Right lobe of liver (tissue), 6 donors: ENCODE measurements at places on chromosomes 2 and 18. TPM values are rescaled to one million over a fixed set of nuclear protein-coding genes. Genes with fewer than 3 reads are reported as not detected.

GPR75 gene
- total RNA-seq = 1.2 TPM

LBX2 gene
- total RNA-seq = 2.2 TPM

DNA sequence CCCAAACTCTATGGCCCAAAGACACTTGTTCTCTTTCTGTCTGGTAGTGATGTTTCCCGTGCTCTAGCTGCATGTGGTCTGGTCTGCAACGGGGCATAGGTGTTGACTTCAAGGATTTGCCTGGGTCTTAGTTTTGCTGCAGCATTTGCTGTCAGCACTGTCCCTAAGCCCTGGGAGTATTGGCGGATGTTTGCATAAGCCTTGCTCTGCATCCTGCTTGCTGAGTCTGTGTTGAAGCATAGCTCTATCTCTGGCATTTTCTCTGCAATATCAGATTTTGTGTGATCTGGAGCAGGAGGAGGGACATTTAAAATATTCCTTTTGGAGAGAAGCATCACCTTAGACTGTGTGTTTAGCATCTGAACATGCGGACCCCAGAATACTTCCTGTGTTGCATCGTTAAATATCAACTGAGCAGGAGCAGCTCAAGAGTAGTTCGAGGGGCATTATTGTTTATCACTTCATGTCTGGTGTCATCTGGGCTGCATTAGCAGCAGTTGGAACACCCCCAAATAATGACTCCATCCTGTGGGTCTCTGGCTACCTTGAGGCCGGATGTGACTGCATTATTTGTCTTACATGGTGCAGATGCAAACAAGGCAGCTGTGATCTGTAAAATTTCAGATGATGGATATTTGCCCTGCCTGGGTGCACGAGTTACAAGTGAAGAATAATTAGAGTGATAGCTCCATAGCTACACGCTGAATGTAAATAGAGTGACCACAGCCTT lies 231.7 kb downstream of the TRIB2 start:
- H3K4me1 ChIP-seq = no peaks in the 10 kb centered on the region
- H3K4me3 ChIP-seq = no peak overlapping the region
- no peaks in the 10 kb centered on the region for H3K27me3 ChIP-seq
- no peak for DNase-seq

DNA sequence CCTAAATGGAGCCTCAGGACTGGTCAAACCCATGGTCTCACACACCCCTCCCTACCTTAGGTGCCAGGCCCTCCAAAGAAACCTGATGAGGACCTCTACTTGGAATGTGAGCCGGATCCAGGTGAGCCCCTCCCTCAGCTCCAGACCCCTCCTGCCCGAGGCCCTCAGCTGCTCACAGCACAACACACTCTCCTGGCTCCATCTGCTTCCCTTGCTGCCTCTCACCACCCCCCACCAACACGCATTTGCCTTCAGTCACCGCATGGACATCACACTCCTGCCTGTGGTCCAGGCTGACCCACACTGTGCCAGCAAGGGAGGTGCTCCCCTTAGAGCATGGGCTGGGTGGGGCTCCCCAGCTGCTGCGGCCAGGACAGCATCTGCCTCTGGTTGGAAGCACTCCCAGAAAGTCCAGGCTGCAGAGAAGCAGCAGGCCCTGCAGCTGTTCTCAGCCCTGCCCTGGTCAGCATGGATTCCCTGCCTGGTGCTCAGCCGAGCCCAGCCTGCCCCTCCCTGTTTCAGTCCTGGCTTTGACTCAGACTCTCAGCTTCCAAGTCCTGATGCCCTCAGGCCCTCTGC lies 15.1 kb downstream of the SH2D6 start:
- no peaks in the 10 kb centered on the region for H3K36me3 ChIP-seq
- no peak overlapping the region for H3K4me3 ChIP-seq
- no peak for DNase-seq
- H3K4me1 ChIP-seq = no peaks in the 10 kb centered on the region
- H3K27ac ChIP-seq = no peak overlapping the region

DNA sequence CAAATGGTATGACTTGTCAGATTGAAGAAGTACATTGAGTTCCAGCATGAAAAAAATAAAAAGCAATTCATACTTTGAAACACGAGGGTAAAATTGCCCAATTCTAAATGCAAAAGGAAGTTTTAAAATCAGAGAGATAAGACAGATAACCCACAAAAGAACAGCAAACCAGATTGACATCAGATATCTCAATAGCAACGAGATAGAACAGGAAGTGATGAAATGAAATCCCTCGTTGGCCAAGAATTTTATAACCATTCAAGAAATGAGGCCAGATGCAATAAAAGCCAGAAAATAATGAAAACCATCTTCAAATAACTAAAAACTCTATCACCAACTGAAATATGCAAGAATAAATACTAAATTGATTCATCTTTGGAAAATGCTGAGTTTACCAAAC lies 172.8 kb downstream of the CD226 start:
- H3K36me3 ChIP-seq = no peaks in the 10 kb centered on the region
- H3K4me3 ChIP-seq = no peak overlapping the region
- no peak for DNase-seq

DNA sequence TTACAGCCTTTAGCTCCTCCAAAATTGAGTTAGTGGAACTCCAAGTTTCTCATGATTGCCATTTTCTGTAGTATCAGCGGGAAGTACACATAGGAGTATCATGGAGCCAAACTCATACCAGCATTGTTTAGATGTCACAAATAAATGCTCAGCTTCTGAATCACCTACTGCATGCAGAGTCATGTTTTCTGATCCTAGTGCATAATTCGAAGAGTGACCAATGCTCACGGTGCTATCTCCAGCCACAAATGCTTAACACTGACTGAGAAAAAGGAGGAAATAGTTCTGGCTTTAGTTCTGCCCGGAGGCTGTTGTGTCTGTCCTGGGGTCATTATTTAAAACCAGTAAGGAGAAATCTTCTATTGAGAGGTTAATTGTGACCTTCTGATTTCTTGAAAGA lies 45.4 kb upstream of the LRATD1 start:
- no peaks in the 10 kb centered on the region for H3K36me3 ChIP-seq
- no peak overlapping the region for H3K4me3 ChIP-seq
- no peaks in the 10 kb centered on the region for H3K4me1 ChIP-seq
- H3K27ac ChIP-seq = no peak overlapping the region
- no peak for DNase-seq

GRCh38 chr2:238015705-238016104 lies 45.1 kb upstream of the SCLY start:
- no peak overlapping the region for H3K27ac ChIP-seq
- DNase-seq = no peak
- H3K27me3 ChIP-seq = no peaks in the 10 kb centered on the region
- H3K4me3 ChIP-seq = no peak overlapping the region

GRCh38 chr2:64837925-64838641 lies 151.1 kb upstream of the SLC1A4 start:
- H3K27ac ChIP-seq = no peak overlapping the region
- no peak overlapping the region for H3K4me3 ChIP-seq
- no peaks in the 10 kb centered on the region for H3K27me3 ChIP-seq
- no peaks in the 10 kb centered on the region for H3K36me3 ChIP-seq
- DNase-seq = no peak

FZD7 gene
- 0.62 TPM for total RNA-seq

C2orf92 gene
- total RNA-seq = 3.7 TPM

GRCh38 chr2:159193791-159194190 lies 92.7 kb downstream of the WDSUB1 start:
- H3K27me3 ChIP-seq = no peaks in the 10 kb centered on the region
- H3K4me1 ChIP-seq = no peaks in the 10 kb centered on the region
- no peak overlapping the region for H3K27ac ChIP-seq
- H3K4me3 ChIP-seq = no peak overlapping the region

DNA sequence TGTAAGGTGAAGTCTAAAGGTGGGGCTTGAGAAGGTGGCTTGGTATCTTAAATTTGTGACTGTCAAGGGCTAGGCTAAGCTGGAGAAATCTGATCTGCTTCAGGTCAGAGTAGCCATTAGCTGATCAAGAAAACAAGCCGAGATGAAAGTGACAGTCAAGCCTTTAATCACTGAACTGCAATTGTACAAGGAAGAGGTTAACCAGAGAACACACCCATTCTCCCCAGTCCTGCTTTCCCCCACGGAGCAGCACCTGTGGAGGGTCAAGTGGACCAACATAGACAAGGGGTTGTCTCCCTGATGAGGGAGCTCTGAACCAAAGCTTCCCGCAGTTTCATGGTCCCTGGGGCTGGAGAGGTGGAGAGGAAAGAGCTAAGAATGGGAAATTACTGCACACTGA lies 901.2 kb downstream of the DCC start:
- no peak for DNase-seq
- H3K4me1 ChIP-seq = no peaks in the 10 kb centered on the region
- H3K36me3 ChIP-seq = no peaks in the 10 kb centered on the region
- H3K4me3 ChIP-seq = no peak overlapping the region
- H3K27ac ChIP-seq = no peak overlapping the region
- no peaks in the 10 kb centered on the region for H3K27me3 ChIP-seq

- H3K4me1 ChIP-seq = no peaks in the 10 kb centered on the region
- H3K27ac ChIP-seq = no peak overlapping the region
- H3K36me3 ChIP-seq = no peaks in the 10 kb centered on the region
- no peaks in the 10 kb centered on the region for H3K27me3 ChIP-seq
Measured at GRCh38 chr2:119136093-119136492, 22.5 kb downstream of the C1QL2 start.

GRCh38 chr2:6975988-6976387 lies 58.8 kb downstream of the RNF144A start:
- no peak overlapping the region for H3K4me3 ChIP-seq
- H3K4me1 ChIP-seq = no peaks in the 10 kb centered on the region
- no peaks in the 10 kb centered on the region for H3K27me3 ChIP-seq

- no peaks in the 10 kb centered on the region for H3K36me3 ChIP-seq
- H3K4me3 ChIP-seq = no peak overlapping the region
- DNase-seq = no peak
- H3K4me1 ChIP-seq = no peaks in the 10 kb centered on the region
Measured at GRCh38 chr2:132430895-132431294, 14.3 kb downstream of the GPR39 start.

- H3K4me3 ChIP-seq = no peak overlapping the region
- H3K27me3 ChIP-seq = no peaks in the 10 kb centered on the region
- DNase-seq = no peak
- H3K4me1 ChIP-seq = no peaks in the 10 kb centered on the region
- H3K27ac ChIP-seq = no peak overlapping the region
- no peaks in the 10 kb centered on the region for H3K36me3 ChIP-seq
Measured at GRCh38 chr2:51093016-51093415, 61.1 kb upstream of the NRXN1 start.

GRCh38 chr2:9675415-9676351 lies 44.9 kb upstream of the YWHAQ start:
- H3K27ac ChIP-seq = no peak overlapping the region
- no peaks in the 10 kb centered on the region for H3K4me1 ChIP-seq
- H3K27me3 ChIP-seq = no peaks in the 10 kb centered on the region
